Esophagus squamous epithelium (tissue), 5 donors: ENCODE measurements at places on chromosomes 6 and 20.

GRCh38 chr20:37643400-37643799 is 50.4 kb upstream of the CTNNBL1 start:
- no peak for DNase-seq

DNA sequence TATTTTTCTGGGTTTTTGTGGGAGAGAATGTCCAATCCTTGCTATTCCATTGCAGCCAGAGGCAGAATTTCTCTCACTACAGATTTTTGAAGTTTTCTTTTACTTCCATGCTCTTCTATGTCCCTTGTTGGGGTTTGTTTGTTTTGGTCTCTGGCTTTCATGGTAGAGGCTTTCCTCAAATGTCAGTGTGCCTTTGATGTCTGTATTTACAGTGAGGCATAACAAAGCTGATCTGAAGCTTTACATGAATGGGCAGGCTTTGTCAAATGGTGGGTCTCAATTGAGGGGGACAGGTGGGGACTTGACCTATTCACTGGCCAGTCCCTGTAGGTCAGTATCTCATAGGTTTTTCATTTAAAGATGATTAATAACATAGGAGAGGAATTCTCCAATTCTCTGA is 8.6 kb upstream of the CARMIL1 start:
- DNase-seq = no peak

DNA sequence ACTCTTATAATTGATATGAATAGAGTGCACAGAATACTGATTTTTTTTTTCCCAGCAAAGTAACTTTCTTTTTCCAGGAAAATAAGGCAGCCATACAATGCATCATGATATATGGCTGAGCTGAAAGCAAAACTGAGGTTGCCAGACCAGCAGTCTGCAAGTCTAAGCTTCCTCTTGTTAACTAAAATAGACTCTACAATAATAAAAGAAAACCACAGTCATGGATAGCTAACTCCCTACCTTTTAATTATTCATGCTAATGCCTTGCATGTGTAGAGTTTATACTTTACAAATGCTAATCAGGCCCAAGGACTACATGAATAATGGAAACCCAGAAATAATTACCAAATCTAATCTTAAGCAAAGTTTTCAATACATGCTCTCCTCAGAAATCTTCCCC is 47.4 kb downstream of the MAP7 start:
- DNase-seq = no peak

DNA sequence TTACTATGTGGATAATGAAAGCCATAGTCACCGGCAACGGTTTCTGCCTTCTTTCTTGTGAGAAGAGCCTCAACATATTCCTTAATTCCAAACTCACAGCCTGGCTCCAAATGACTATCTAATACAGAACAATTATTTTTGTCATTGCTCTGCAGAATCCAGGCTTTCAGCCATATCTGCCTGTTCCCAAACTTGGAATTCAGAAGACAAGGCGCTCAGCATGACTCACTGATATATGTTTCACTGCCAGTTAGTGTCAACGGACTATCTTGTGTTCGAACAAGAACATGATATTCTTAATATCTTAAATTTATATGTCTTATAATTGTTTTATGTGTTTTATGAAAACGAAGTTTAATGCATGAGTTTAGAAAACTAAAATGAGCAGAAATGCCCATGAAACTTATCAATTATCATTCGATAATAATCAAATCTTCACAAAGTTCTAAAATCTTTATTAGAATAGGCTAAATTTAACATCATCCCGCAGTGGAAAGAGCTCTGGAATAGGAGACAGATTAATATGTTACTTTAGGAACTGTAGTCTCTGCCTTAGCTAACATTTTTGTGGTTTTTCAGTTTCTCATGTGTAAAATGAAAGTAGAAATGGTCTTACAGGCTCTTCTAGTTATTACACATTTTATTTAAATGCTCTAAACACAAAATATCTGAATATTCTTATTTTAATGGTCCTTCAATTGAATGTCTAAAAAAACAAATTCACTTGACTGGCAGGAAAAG is 669.3 kb upstream of the GJE1 start:
- no peak for DNase-seq

GRCh38 chr6:51472745-51473487 is 614.5 kb downstream of the PKHD1 start:
- no peak for DNase-seq

DNA sequence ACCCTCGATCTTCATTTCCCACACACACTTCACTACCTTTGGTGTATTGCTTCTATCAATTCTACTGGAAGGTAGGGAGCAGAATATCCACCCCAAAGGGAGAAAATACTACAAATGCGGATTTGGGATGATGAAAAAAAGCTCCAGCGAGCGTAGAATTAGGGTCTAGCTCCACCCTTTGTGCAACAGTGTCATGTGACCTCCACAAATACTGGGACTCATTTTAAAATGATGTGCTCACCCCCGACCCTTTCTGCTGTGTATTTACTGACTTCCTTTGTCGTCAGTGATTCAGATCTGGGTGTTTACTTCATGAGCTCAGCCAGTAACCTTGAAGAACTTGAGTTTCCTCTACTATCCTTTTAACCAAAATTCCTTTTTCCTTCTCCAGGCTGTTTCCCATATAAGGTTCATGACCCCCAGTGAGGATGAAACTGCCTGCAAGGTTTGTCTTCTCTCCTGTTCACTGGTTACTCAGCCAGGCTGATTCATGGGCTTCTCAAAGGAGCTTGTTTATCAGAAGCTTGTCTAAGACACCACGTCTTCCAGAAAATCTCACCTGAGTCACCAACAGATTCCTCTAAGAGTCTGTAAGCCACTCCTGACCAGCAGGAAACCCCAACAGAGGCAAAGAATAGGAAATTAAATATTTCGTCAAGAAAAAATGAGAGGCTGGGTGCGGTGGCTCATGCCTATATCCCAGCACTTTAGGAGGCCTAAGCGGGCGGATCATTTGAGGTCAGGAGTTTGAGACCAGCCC is 39.6 kb upstream of the PAX1 start:
- no peak for DNase-seq

- DNase-seq = no peak
Observed at GRCh38 chr20:36971103-36971502, 19.6 kb upstream of the SAMHD1 start.

DNA sequence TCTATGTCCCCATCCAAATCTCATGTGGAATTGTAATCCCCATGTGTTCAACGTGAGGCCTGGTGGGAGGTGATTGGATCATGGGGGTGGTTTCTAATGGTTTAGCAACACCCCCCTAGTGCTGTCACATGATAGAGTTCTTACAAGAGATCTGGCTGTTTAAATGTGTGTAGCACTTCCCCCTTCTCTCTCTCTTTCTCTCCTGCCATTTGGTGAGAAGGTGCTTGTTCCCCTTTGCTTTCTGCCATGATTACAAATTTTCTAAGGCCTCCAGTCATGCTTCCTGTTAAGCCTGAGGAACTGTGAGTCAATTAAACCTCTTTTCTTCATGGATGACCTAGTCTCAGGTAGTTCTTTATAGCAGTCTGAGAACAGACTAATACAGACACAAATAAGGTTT is 165.4 kb downstream of the OGFRL1 start:
- DNase-seq = no peak

DNA sequence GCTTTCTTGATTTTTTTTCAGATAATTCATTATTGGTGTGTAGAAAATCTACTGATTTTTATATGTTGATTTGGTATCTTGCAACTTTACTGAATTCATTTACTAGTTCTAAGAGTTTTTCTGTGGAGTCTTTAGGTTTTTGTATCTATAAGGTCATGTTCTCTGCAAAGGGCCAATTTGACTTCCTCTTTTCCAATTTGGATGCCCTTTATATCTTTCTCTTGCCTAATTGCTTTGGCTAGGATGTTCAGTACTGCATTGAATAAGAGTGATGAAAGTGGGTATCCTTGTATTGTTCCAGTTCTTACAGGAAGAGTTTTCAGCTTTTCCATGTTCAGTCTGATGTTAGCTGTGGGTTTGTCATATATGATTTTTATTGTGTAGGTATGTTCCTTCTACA is 14.4 kb upstream of the NKX2-4 start:
- DNase-seq = no peak
